ENCODE measurements at places on chromosomes 16 and 17.

GRCh38 chr17:49316889-49317675 lies 45.0 kb downstream of the ZNF652 start:
- DNase-seq, result no peak

- DNase-seq, result no peak
Measured at GRCh38 chr16:87541147-87541871, 48.5 kb upstream of the ZCCHC14 start.

GRCh38 chr17:1011760-1012735 lies 15.1 kb downstream of the TIMM22 start:
- no peak for DNase-seq

DNA sequence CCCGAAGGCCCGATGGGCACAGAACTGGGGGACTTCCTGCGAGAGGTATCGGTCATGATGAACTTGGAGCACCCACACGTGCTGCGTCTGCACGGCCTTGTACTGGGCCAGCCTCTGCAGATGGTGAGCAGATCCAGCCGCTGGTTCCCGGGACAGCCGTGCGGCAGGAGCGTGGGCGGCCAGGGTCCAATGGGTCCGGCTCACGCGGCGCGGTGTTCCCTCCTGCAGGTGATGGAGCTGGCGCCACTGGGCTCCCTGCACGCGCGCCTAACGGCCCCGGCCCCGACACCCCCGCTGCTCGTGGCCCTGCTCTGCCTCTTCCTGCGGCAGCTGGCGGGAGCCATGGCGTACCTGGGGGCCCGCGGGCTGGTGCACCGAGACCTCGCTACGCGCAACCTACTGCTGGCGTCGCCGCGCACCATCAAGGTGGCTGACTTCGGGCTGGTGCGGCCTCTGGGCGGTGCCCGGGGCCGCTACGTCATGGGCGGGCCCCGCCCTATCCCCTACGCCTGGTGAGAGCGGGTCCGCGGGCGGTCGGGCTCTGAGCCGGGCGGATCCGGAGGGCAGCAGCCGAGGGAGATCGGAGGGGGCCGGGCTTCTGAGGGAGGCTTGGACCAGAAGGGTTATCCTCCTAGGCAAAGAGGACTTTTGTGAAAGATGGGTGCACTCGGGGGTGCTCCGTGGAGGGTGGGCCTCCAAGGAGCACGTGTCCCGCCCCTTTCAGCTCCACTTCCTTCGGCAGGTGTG lies 3.0 kb downstream of the TNK1 start:
- peak; percentile 61 for DNase-seq

DNA sequence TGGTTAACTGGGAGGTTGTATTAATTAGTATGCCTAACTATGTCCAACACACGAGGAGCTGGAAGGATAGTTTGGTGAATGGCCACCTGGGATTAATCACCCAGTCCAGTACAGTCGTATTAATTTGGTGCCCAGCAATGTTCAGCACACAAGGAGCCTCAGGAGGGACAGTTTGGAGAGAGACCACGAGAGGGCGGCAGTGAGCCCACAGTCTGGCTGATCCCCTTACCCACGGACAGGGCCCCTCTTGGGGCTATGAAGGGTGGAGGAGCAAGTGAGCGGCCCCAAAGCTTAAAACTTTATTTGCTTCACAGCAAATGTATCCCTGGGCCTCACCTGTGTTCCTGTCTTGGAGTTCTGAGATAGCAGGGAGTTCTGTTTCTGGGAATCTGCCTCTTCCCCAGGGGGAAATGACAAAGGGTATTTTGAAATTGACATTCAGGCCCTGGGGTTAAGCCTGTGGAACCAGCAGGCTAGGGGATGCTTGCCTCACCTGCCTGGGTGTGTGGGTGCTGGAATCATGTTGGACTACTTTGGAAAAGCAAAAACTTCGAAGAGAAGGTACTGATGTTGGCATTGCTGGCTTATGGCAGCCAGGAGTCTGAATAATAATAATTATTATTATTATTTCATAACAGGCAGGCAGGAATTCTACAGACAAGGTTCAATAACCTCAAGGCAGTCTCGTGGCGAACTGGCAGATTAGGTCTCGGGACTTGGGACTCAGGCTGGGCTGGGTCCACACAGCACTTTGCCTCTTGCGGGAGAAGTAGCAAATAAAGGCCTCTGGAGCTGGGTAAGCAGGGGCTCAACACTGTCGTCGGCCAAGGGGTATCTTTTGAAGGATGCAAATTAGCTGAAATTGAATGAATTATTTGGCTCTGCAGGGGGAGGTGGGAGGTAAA lies 227.6 kb upstream of the ASIC2 start:
- no peak for DNase-seq

DNA sequence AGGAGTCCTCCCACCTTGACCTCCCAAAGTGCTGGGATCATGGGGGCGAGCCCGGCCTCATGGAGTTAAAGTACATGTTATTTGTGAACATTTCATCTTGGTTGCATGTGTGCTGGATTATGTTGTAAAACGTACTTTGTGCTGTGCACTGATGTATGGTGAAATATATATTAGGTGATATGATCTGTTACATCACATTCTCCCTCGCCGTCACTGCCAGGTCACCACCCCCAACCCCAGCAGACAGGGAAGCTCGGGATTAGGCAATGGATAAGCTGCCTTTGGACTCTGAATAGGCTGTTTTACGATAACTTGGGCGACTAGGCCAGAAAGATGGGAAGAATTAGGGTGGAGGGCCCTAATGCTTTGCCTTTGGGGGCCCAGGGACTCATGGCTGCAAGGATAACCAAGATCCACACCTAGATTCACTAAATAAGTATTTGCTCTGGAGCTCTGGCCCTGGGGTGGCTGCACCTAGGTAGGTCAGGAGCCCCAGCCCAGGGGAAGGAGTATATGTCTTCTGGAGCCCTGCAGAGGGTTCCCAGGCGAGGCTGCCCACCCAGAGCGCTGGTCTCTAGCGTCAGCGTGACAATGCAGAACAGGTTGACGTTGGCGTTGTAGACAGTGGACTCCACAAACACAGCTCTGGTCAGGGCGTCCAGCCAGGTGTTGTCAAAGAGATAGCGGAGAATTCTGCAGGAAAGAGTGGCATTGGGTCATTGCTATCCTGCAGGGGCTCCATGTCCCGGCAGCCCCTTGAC lies 27.1 kb upstream of the GCSH start:
- DNase-seq, result no peak

DNA sequence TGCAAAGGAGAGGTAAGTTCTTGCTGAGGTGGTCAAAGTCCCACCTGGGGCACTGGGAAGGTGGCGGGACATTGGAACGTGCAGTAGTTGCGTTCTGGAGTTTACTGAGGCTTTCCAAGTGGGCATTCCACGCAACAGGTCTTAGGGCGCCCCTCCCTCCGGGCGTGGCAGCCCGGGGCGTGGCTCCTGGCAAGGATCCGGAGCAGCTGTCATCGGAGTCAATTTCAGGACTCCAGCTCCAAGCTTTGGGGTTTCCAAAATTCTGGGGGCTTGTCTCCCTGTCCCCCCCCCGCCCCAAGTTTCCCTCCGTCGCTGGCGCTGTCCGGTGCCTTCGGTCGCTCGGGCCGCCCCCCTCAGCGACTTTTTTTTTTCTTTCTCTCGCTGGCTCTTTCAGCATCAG lies 43.1 kb upstream of the AMZ2 start:
- no peak for DNase-seq

- no peak for DNase-seq
Measured at GRCh38 chr16:17063201-17064139, 407.3 kb downstream of the XYLT1 start.

DNA sequence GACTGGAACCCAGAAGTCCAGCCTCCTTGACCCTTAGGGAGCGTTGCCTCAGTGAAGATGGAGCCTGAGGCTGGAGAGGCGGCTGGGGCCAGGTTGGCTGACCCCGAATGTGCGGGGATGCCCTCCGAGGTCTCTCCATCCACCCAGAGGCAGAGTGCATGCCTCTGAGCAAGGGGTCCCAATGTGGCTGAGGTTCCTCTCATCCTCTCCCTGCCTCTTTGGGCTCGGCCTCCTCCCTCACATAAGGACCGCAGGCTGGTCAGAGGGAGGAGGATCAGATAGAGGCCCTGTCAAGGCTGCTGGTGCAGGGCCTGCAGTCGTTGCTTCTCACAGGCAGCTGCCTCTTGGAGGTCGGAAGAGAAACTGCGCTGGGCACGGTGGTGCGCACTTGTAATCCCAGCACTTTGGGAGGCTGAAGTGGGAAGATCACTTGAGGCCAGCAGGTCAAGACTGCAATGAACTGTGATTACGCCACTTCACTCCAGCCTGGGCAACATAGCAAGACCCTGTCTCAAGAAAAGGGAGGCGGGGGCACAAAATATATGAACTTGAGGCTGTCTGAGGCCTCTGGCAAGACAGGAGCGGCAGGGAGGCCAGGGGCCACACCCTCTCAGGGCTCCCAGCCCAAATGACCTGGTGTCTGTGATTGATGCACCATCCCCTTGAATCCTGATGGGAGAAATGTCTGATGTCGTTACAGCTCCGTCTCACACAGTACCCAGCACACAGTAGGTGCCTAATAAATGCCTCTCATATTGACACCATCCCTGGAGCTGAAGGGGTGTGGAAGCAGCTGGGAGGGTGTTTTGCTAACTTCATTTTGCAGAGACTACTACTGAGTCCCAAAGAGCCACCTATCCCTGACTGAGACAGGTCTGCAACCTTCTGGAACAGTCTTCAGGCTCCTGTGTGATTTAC lies 220.1 kb upstream of the GSE1 start:
- DNase-seq, result no peak

DNA sequence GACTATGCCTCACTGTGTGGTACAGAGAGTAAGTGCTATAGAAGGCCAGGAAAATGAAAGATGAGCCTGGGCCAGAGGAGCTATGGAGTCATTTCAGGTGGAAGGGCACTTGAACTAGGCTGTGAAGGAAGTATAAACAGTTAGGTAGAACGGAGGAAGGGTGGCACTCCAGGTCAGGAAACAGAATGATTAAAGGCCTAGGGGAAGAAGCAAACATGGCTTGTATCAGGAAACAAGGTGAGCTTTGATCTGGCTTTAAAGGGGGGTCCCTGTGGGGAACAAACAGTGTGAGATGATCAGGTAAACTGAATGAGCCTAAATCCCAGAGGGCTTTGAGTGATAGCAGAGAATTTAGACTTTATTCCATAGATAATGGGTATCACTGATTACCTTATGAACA lies 16.9 kb downstream of the MAP3K3 start:
- no peak for DNase-seq

- DNase-seq, result no peak
Measured at GRCh38 chr17:49196520-49196919, 13.9 kb downstream of the GNGT2 start.

DNA sequence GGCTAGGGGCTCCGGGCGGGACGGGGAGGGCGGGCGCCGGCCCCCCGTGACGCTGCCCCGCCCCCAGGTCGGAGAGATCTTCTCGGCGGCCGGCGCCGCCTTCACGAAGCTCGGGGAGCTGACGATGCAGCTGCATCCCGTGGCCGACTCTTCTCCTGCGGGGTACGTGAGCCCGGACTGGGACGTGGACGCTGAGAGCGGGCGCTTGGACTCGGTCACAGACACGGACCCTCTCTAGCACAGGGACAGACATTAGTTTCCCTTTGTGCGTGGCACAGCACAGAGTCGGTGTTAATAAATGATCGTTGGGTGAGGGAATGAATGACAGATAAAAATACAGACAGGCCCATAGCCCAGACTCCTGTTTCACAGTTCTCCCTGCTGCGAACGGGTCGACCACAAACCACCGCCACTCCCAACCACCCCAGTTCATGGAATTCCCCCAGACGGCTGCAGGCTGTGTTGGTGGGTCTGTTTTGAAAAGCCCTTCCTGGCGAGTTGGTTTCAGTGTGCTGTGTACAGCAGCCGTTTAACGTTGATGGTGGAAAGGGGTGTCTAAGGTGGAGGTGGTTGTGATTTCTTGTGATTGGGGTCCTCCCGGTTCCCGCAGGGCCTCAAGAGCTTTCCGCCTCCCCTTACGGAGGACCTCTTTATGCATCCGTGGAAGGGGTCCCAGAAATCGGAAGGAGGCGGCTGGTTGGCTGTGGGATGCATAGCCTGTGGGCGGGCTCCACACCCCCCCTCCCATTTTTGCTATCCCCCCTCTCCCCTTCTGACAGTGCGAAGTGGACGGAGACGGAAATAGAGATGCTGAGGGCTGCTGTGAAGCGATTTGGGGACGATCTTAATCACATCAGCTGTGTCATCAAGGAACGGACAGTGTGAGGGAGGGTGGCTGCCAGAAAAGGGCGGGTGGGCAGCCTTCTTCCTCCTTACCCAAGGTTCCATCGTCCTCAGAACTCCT lies 2.9 kb downstream of the RNASEK start:
- peak; percentile 62 for DNase-seq

DNA sequence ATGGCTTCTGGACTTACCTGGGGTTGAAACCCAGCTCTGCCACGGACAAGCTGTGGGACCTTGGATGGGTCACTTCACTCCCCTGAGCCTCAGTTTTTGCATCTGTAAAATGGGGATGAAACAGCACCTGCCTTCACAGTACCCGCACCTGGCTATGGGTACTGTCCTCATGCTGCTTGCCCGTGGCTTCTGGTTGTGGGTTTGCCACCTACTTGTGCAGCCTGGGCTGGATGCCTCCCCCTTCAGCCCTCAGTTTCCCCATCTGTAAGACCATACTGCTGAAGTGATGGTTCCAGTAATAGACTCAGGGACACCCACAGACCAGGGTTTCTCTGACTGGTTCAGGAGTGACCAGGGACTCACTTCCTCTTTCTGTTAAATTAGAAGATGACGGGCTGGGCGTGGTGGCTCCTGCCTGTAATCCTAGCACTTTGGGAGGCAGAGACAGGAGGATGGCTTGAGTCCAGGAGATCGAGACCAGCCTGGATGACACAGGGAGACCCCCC lies 9.4 kb downstream of the GLIS2 start:
- no peak for DNase-seq

- no peak for DNase-seq
Measured at GRCh38 chr17:35542990-35543389, 5.5 kb upstream of the SLFN12L start.

DNA sequence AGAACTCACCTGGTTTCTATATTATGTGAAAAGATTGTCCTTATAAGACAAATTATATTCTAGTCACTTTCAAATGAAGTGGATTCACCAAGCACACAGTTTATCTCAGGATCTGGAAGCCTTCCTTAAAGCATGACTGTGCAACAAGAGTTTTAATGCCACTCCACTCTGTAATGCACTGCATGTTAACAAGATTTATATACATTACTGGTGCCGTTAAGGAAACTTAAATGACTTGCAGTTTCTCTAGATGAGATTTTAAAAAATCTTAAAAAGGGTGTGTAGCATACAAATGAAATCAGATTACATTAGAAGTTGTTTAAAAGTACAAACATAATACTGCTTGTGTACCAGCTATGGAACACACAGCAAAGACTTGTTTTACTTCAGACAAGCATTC lies 150.8 kb downstream of the SNX11 start:
- no peak for DNase-seq

- no peak for DNase-seq
Measured at GRCh38 chr17:81523402-81524038, 4.7 kb upstream of the FSCN2 start.

DNA sequence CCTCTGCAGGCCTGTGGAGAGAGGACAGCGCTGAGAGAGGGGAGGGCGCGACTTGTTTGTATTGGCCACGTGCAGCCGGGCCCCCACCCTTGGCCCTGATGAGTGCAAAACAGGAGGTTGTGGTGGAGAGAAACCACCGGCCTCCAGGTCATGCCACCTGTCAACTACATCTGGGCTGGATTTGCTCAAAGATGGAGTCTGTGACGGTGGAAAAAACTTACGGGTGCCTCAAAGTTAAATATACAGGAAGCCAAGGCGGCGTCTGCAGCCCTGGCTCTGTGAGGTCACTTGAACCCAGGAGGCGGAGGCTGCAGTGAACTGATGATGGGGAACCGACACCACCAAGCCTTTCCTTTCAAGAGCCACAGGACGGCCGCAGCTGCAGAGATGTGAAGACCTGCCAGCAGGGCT lies 15.7 kb downstream of the C16orf74 start:
- DNase-seq, result no peak

All from activated naive CD4-positive, alpha-beta T cell (primary cell).